ENCODE measurements at places on chromosomes 6 and 20. TPM values are rescaled to one million over a fixed set of nuclear protein-coding genes. Genes with fewer than 3 reads are reported as not detected.

The WFDC5 gene
- not detected for polyA plus RNA-seq

The C6orf15 gene
- not detected for polyA plus RNA-seq

The HDGFL1 gene
- polyA plus RNA-seq, result not detected

The CENPW gene
- not detected for polyA plus RNA-seq

The MYT1 gene
- 35.8 TPM for polyA plus RNA-seq

The PREX1 gene
- polyA plus RNA-seq, result 0.44 TPM

The HDAC2 gene
- polyA plus RNA-seq, result 312 TPM

The CAPN11 gene
- polyA plus RNA-seq, result not detected

The OPN5 gene
- polyA plus RNA-seq, result 0.44 TPM

The TMEM244 gene
- polyA plus RNA-seq, result not detected

The MOG gene
- polyA plus RNA-seq, result not detected

The C20orf141 gene
- not detected for polyA plus RNA-seq

The HCRTR2 gene
- polyA plus RNA-seq, result 7.5 TPM

The SALL4 gene
- 1.1 TPM for polyA plus RNA-seq

The C20orf96 gene
- polyA plus RNA-seq, result 7.8 TPM

Measured in neural cell (in vitro differentiated cells).